Left ventricle myocardium inferior (tissue), 1 donor: ENCODE measurements at places on chromosomes 11 and 22.

- no peak for DNase-seq
Measured at GRCh38 chr22:40560551-40560950, 76.0 kb downstream of the MRTFA start.

- DNase-seq, result peak; percentile 89
Measured at GRCh38 chr11:65492637-65493366, 6.0 kb upstream of the MALAT1 start.

- no peak for DNase-seq
Measured at GRCh38 chr11:119188887-119189286, 3.6 kb downstream of the NHERF4 start.

DNA sequence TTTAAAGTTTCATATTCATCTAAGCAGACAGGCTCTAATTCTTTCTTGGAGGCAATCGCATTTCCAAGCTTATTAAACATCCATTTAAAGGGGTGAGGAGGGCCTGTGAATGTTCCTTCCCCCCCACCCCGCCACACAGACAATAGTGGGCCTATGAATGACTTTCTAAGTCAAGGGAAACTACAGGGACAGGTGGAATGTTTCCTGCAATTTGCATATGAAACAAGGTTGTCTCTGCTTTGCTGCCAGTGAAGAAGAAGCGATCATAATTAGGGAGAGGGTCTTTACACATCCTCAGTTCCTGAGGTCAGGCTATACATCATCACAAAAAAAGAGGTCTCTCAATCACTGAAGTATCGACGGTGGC, 127.9 kb upstream of the OPCML start:
- DNase-seq, result no peak

DNA sequence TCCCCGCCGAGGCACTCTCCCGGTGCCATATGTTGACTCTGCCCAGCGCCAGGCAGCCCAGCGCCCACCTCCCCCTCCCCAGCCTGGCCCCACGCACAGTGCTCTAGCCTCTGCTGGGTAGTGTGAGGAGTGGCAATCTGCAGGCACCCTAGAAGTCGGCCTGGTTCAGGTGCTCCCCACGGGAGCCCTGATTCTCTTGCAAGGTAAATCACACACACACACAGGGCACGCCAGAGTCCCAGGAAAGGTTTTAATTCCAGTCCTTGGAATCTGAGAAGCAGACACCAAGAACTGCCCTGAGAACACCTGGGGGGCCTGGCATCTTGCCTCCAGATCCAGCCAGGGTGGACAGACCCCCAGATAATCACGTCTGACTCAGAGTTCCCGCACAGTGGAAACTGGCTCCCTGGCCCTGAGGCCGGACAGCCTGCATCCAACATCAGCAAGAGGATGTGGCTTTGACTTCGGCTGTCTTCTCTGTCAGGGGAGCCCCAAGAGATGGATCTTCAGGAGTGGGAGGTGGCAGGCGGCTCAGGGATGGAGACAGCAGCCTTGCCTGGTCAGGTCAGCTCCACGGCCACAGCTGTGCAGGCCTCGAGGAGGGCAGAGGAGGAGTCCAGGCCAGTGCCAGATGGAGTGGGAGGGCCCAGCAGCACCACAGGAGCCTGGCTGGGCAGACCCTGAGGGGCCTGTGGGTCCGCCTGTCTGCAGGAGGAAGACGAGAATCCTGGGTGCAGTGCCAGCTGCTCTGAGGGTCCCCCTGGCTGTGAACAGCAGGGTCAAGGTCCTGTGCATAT, 1.1 kb upstream of the RIN1 start:
- DNase-seq, result no peak

- no peak for DNase-seq
Measured at GRCh38 chr22:40426594-40427333, 56.4 kb downstream of the SGSM3 start.

- DNase-seq, result no peak
Measured at GRCh38 chr11:97614606-97615005, 1224.8 kb downstream of the JRKL start.

GRCh38 chr11:102626676-102627075, 1.5 kb upstream of the MMP20 start:
- no peak for DNase-seq

GRCh38 chr11:14906578-14906977, 14.5 kb upstream of the CYP2R1 start:
- no peak for DNase-seq

- no peak for DNase-seq
Measured at GRCh38 chr22:27730641-27731433, 70.7 kb downstream of the MN1 start.

GRCh38 chr11:48141475-48142122, 75.0 kb upstream of the OR4B1 start:
- DNase-seq, result peak; percentile 24

GRCh38 chr11:15988693-15989231, 367.6 kb downstream of the SOX6 start:
- no peak for DNase-seq

DNA sequence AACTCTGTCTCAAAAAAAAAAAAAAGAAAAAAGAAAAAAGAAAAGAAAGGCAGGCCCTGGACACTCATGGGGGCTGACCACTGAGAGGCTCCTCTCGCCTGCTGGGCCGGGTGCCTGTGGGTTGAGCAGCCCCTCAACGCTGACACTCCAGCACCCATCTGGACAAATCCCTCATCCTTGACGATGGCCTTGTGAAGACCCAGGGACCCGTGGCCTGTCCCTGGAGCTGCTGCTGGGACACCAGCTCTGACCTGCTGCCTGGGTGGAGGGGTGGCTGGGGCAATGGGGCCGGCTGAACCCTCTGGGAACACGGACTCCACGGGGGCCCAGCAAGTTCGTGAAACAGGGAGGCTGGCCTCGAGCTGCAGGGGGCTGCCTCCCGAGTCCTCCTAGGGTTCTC, 10.5 kb upstream of the BID start:
- no peak for DNase-seq

- no peak for DNase-seq
Measured at GRCh38 chr22:49775867-49776511, 51.7 kb downstream of the BRD1 start.

DNA sequence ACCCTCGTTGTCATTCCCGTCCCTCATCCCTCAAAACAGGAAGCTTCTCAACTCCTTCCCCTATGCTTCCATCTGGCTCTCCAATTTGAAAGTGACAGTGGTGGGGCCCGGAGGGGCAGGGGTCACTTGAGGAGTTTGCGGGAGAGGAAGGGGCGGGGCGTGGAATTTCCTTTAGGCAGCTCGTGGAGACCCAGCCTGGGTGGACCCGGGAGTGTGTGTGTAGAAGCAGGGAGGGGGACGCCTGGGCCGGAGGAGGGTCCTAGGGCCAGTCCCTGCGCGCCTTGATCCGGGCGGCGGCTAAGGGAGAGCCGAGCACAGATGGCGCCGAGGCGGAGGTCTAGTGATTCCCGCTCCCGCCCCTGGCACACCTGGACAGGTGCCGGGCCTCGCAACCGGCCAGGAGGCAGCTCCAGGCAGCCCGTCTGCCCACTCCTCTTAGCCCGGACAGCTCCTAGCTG, 7.8 kb upstream of the PAX6 start:
- DNase-seq, result no peak

GRCh38 chr11:26477396-26477795, 94.7 kb downstream of the MUC15 start:
- DNase-seq, result no peak

DNA sequence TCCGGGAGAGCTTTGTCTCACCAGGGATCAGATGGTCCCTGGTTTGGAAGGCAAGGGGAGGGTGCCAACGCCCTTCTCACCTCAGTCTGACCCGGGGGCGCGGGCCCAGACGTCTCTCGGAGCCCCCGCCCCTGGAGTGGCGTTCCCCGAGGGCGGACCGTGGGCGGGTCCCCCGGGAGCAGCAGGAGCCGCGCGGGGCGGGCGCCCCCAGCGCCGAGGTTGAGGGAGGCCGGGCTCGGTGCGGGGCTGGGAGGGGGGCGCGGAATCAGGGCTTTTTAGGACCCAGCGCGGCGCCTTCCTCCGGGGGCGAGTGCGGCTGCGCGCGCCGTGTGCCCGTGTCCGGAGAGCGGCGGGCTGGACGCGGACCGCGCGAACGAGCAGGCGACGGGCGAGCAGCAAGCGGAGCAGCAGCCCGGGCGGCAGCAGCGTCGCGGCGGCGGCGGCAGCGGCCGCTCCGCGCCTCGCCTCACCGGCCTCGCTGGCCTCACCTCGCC, at the start of gene KCNC1:
TSS of gene KCNC1 (plus strand) at position 364 of the 494 bp plus-strand sequence. CDS start 1,222 bp downstream, outside the sequence.
- no peak for DNase-seq

DNA sequence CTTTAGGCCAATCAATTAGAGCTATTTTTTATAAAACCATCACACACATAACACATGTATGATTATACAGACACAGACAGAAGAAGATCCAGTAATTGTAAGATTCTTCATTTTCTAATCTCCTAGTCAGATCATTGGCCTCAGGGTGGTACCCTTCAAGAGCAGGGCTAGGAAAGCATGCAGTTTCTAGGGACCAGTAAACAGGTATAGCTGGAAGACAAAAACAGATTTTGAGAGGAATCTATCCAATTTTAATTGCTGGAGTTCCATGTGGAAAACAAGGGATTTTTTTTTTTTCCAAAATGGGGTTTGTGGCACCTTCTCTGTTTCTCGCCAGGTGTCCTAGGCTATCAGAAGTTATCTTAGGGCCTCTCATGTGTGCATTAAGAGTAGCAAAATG, 29.6 kb downstream of the METTL15 start:
- no peak for DNase-seq

- no peak for DNase-seq
Measured at GRCh38 chr11:61963016-61963281, 4.5 kb downstream of the FTH1 start.

GRCh38 chr11:95152876-95153856, 63.5 kb downstream of the ENDOD1 start:
- no peak for DNase-seq
